A549 treated with dexamethasone at 1 μM for 4 hours (cell line): ENCODE measurements at places on chromosomes 4 and X. TPM values are rescaled to one million over a fixed set of nuclear protein-coding genes. Genes with fewer than 3 reads are reported as not detected.

The SRPX gene
- total RNA-seq: 8.1 to 9.8 TPM (median 8.7 TPM) in 5 replicates

The CTAG1A gene
- total RNA-seq: not detected in 5 replicates

The DDIT4L gene
- total RNA-seq: 0.16 to 0.27 TPM (median 0.24 TPM) in 5 replicates

The SLC26A1 gene
- 0.12 to 0.26 TPM (median 0.18 TPM) in 5 replicates for total RNA-seq

The GABRB1 gene
- not detected in 5 replicates for total RNA-seq

The PCDH11X gene
- 0.02 TPM in 2 of 5 replicates, not detected in the others for total RNA-seq

The GAB3 gene
- total RNA-seq: 0.41 to 1.1 TPM (median 0.90 TPM) in 5 replicates

The CLDN22 gene
- not detected in 5 replicates for total RNA-seq

The MAGEA8 gene
- not detected in 5 replicates for total RNA-seq
